ENCODE measurements at places on chromosomes 13 and 19. TPM values are rescaled to one million over a fixed set of nuclear protein-coding genes. Genes with fewer than 3 reads are reported as not detected.

The KLF1 gene
- total RNA-seq: not detected

The SYCN gene
- total RNA-seq: not detected

DNA sequence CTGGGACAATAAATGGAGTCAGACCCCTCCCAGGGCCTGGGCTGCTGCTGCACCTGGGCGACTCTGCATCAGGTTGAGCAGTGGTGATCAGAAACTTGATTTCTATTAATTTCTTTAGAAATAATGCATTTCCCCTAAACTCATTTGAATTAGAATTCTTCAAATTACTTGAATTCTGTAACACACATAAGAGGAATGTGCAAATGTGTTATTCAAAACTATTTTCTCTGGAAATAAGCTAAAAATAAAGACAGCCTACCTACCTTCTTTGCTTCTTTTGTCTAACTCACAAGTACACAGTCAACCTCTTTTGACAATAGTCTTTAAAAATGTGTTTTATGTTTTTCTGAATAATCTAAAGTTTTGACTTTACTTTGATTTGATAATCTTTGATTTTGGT lies 433.0 kb downstream of the KLF12 start:
- DNase-seq: no peak

The PSG6 gene
- not detected for total RNA-seq

DNA sequence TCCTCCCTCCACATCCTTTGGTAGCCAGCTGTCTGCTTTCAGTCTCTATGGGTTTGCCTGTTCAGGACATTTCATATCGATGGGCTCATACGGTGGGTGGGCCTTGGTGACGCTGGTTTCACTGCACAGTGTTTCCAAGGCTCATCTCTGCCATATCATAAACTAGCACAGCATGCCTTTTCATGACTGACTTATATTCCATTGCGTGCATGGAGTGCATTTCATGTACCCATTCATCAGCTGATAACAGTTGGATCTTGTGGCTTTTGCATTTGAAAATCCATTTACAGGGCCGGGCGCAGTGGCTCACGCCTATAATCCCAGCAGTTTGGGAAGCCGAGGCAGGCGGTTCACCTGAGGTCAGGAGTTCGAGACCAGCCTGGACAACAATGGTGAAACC lies 69.9 kb downstream of the TDRD12 start:
- DNase-seq: no peak

DNA sequence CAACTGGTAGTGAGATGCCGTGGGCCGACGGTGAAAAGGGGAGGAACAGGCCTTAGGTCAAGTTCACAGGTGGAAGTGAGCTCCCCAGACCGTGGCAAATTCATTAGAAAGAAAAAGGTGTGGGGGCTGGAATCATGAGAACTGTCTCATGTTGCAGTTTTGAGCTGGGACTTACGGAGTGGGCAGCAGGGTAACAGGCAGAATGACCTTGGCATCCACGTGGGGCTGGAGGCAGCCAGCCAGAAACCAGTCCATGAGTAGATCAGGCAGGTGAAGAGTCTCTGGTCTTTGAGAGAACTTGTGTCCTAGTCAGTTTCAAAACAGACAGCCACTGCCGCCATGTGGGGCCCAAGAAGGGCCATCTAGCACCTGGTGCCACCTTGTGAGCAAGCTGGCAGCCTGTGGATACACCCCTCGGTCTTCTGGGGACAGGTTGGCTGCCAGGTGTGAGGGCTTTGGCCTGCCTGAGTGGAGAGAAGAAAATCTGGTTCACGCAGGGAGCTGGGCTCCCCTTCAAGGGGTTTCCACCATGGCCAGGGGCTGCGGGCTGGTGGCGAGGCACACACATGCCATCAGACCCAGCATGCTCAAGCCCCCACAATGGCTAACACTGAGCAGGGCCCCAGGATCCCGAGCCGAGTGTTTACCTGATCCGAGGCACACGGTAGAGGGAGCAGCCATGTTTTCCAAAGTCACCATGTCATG lies 23.9 kb downstream of the TSSK6 start:
- no peak for DNase-seq

- no peak for DNase-seq
Observed at GRCh38 chr19:13020002-13020414, 24.7 kb downstream of the NFIX start.

The PSG1 gene
- 0.24 TPM for total RNA-seq

- DNase-seq: no peak
Observed at GRCh38 chr13:100715604-100716003, 41.0 kb upstream of the TMTC4 start.

The ITGBL1 gene
- total RNA-seq: 57.1 TPM

- DNase-seq: no peak
Observed at GRCh38 chr13:97278435-97279411, 56.6 kb downstream of the MBNL2 start.

DNA sequence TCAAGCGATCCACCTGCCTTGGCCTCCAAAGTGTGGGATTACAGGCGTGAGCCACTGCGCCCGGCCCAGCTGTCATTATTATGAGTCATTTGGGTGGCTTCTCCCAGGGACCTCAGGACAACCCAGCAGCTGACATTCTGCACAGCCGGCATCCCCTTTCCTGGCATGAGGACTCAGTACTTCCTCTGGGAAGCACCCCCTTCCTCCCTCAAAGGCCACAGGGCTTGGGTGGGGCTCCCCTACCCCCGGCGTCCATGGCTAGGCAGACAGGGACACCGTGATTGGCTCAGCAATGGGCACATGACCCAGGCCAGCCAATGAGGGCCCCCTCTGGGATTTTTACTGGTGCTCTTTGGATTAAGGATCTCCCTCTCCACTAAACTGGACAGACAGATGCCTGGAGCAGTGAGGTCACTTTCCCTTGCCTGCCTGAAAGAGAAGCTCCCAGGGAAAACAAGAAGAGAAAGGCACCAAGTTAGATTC lies 6.0 kb downstream of the KANK2 start:
- DNase-seq: peak; percentile 97
